ENCODE measurements at places on chromosomes 3 and 15. TPM values are rescaled to one million over a fixed set of nuclear protein-coding genes. Genes with fewer than 3 reads are reported as not detected.

SEMA3B gene
- 4.9 TPM for total RNA-seq

STAC gene
- total RNA-seq, result 11.3 TPM

COLQ gene
- not detected for total RNA-seq

ARGFX gene
- not detected for total RNA-seq

MRAS gene
- total RNA-seq, result 1.7 TPM

GUCA1C gene
- not detected for total RNA-seq

CTDSPL2 gene
- 49.7 TPM for total RNA-seq

FAM3D gene
- total RNA-seq, result not detected
